Stimulated activated CD8-positive, alpha-beta memory T cell treated with anti-CD3 and anti-CD28 coated beads, Interleukin-7, amount 100 ng/mL, for 4 hours (primary cell): ENCODE measurements at places on chromosomes 1 and 21.
A peak's percentile ranks its signal among the peaks of the same experiment; 100 is the strongest.

DNA sequence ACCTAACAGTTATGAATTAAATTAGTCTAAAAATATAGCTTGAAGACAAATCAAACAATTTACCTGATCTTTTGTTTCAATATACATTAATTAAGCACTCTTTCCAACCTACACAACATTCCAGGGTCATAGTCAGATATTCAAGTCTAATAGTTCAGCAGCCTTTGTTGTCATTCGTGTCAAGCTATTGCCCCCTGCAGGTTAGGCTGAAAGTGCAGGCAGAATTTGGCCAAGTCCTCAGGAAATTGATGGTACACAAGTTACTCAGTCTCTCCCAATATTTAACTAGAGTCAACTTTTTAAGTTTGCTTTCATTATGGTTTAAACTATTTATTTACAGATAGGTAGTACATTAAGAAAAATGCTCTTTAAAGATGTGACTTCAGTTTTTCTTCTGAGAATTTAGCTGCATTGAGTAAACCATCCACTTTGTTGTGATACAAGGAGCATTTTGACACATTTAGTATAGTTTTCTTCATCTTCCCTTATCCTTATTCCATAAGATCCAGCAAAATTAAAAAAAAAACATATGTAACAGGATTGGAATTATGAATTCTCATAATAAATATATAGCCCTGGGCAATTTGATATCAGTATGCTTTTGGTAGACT, 130.3 kb upstream of the DPYD start:
- peak; percentile 26 for DNase-seq

GRCh38 chr1:162536511-162536910, 25.0 kb upstream of the UAP1 start:
- DNase-seq: no peak

- no peak for DNase-seq
Observed at GRCh38 chr1:224809613-224810012, 119.9 kb upstream of the DNAH14 start.

- DNase-seq: no peak
Observed at GRCh38 chr1:64212031-64212430, 8.6 kb downstream of the UBE2U start.

- no peak for DNase-seq
Observed at GRCh38 chr1:230306169-230306568, 120.0 kb downstream of the PGBD5 start.

- no peak for DNase-seq
Observed at GRCh38 chr1:61053226-61053711, 29.1 kb upstream of the NFIA start.

- DNase-seq: no peak
Observed at GRCh38 chr1:64912191-64912590, 54.2 kb downstream of the JAK1 start.

- no peak for DNase-seq
Observed at GRCh38 chr1:235317168-235317567, 10.8 kb downstream of the ARID4B start.

- no peak for DNase-seq
Observed at GRCh38 chr1:31802190-31803150, 13.4 kb downstream of the SPOCD1 start.

DNA sequence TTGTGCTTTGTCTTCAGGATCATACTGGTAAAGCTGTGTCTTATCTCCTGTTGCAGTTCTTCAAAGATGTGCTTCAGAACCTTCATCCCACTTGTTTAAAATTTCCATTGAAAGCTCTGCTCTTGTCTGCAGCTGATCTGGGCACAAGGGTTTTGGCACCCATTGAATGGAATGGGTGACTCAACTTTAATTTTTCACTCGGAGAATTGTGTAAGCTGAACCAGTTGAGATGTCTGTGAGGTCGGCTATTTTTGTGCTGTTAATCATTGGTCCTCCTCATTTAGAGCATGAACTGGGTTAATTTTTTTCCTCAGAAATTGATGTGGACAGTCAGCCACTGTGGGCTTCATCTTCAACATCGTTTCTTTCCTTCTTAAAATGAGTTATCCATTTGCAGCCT, 252.1 kb downstream of the TM2D1 start:
- DNase-seq: no peak

DNA sequence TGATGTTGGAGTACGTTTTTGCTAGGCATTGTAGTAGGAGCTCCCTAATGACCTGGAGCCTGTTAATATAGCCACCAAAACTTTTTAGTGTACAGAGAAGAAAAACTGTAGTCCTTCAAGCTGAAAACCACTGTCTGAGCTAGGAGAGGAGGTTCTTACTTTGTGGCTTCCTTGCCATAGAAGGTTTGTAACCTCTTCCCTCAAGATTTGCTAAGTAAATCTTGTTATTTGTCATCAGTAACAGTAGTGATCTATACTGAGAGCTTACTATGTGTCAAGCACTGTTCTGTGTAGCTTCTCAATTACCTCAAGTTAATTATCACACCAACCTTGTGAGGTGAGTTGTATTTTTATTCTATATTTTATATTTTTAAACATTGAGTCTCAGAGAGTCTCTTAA, 21.2 kb upstream of the LRRC8C start:
- DNase-seq: no peak

DNA sequence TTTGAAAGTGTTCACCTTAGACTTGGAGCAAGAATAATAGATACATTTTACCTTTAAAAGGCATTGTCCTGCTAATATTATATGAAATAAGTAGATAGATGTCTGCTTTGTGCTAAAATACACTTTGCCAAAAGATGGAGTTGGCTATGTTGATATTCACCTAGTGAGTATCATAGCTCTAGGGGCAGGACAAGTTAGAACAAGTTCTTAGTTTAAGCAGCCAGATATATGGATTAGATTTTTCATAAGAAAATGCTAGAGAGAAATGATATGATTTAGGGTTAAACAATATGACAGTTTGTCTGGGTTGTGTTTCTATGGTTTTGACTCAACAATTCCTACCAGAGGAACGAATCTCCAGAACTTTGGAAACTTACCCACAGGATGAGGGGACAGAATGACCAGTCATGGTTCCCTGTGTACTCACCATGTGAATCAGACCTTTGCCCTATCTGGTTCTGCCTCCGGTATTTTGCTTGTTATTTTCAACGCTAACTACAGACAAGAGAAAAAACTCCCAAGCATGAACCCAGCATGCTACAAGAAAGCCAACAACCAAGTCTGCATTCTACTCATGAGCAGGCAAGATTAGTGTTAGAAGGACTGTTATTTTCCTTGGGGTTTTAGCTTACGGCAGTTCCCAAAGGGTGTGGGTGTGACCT, 1.7 kb downstream of the F5 start:
- DNase-seq: no peak

GRCh38 chr1:89780721-89781120, 40.1 kb upstream of the LRRC8D start:
- DNase-seq: no peak

DNA sequence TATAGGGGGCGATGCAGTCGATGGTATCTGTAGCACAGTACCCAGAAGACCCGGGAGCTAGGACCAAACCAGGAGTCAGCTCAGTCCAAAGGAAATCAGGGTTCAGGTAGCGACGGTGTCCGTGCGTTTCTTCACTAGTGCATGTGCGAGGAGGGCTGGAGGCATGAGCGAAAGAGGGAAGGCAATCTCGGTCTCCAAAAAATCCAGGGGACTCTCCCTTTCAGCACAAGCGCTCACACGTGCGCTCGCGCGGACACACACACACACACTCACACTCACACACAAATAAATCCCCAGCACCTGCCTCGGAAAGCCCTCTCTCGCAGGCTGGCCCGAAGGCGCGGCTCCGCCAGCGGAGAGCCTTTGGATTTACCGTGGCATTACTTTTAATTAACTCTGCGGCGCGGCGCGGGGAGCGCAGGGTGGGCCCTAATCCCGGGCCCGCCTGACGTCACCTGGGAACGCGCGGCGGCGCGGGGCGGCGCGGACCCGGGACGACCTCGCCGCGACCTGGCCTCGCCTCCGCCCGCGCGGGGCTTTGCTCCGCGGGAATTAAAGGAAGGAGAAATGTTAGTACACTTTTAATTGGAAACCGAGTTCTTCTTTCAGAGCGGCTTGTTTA, 121.2 kb downstream of the LMX1A start:
- DNase-seq: no peak

GRCh38 chr1:108718927-108719655, 6.4 kb downstream of the FNDC7 start:
- no peak for DNase-seq

DNA sequence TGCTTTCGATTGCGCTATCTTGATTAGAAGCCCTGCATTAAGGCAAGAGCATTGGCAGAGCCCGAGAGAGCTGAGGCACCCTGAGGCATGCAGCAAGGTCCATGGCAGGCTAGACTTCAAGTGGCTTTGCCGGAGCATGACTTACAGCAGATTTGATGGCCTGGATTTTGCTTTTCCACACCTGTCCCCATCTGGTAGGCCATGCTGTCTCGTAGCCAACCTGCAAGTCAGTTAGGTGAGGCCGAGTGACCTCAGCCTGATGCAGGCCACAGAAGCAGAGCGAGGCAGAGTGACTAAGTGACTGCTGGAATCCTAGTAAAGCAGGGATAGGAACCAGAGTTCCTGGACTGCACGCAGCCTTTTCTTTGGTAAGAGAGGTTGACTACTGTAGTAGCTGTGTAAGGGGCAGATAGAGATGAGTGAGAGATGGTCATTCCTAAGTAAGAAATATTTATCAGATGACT, 148.9 kb downstream of the PBX1 start:
- no peak for DNase-seq

DNA sequence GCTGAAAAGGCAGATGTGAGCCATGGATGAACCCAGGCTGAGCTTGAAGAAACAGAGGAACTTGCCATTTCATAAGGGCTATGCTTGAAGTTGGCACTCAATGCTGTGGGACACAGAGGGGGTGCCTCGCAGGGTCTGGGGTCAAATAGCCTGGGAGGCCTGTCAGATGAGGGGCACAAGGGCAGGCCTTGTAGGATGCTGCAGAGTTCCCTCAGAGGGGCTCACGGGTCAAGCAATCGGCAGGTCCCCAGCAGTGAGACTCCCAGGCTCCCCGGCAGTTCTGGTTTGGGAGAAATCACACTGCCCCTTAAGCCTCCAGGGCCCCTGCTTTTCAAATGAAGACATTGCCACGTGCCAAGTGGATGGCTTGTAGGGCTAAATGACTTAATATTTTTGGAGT, 116.7 kb upstream of the GRIK3 start:
- DNase-seq: no peak

GRCh38 chr1:64514197-64514765, 44.4 kb downstream of the CACHD1 start:
- no peak for DNase-seq

- no peak for DNase-seq
Observed at GRCh38 chr1:76012341-76013205, 62.0 kb upstream of the ST6GALNAC3 start.

- no peak for DNase-seq
Observed at GRCh38 chr21:43782431-43783097, 6.5 kb upstream of the CSTB start.

- no peak for DNase-seq
Observed at GRCh38 chr1:15703562-15703961, 19.4 kb downstream of the PLEKHM2 start.

DNA sequence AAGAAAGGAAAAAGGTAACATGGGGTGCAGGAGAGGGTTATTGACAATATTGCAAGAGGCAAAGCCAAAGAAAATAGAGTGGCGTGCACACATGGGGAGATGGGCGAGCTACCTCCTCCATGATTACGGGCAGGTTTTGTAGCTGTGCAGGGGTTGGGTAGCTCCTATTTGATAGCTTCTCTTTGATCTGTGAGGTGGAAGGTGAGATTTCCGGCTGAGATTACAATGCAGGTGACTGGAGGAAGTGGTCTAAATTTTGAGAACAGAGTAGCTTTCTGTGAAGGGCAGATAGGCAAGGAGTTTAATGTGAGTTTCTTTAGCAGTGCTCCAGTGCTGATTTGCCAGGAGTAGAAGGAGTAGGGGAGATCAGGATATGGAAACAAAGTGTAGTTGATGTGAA, 263.4 kb downstream of the PLA2G4A start:
- DNase-seq: no peak

DNA sequence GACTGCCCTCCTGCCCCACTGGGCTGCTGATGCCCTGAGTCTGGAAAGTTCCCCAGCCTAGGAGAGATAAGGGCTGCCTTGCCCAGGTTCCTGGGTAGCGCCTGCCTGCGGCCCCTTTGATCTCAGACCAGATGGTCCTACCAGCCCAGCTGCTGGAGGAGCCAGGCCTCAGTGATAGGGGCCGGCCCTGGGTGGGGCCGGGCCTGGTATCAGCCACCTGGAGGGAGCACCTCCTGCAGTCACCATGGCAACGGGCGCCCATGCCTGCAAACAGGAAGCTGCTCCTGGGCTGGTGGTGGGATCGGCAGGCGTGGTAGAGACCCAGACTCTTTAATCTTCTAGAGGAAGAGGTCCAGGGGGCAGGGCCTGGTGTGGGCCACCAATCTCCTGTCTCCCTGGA, 119.7 kb upstream of the WNT4 start:
- DNase-seq: no peak

- DNase-seq: no peak
Observed at GRCh38 chr1:111739925-111740765, 950 bp upstream of the INKA2 start.

DNA sequence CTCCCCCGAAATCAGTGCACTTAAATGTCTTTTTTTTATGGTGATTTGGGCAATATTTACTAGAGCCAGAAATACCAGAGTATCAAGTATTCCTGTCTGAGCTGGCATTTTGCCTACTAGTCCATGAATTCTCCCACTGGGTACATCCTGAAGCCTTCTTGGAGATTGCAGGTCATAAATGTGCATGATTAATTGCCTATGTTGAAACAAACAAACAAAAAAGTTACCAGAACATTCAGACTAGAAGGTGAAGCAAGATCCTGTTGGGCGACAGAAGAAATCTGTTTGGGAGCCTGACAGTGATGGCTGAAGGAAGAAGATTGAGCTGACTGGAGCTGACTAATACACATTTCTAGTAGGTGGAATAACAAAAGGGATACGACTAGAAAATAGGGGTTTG, 127.4 kb upstream of the NRIP1 start:
- no peak for DNase-seq

DNA sequence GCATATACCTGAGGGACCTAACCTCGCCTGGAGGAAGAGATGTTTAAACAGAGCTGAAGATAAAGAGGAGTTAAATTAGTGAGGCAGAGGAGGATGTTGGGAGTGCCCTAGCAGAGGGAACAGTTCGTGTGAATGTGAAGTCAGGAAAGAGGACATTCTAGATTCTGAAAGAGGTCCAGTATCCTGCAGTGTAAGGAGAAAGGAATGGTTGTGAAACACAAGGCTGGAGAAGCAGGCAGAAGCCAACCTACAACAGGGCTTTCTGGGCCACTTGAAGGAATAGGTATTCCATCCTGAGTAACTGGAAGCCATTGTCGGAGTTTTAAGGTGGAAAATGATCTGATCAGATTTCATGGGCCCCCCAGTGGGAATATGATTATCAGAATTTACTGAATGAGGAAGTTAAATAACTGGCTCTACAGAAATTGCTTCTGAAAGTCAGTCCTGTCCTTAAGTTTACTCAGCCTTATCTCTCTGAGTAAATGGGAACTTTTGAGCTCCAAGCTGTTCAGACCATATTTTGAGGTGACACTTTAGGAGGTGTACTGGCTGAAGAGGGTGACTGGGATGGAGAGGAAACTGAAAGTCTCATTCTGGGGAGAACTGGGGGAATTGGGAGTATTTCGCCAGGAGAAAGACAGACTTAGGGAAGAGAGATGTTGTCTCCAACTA, 24.4 kb upstream of the FAAH start:
- DNase-seq: no peak
